ENCODE measurements at places on chromosomes 5 and 9.

GRCh38 chr5:4639946-4640345, 500.2 kb upstream of the ADAMTS16 start:
- DNase-seq, result no peak

DNA sequence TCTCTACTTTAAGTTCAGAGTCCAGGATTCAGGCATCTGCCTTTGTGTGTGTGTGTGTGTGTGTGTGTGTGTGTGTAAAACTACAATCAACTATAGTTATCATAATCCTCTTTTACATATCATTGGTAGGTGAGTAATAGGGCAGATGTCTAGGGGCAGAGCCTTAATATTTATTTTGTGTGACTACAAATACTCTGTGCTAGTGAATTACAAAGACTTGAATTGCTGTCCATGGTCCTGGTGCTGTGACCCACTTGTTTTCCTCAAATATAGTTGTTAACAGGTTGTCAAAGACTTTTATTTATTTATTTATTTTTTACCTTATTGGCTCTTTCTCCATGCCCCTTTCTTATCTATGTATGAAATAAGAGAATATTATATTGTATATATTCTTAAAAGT, 196.8 kb downstream of the ANXA1 start:
- peak; percentile 4 for DNase-seq

- DNase-seq, result no peak
Measured at GRCh38 chr9:127991017-127991756, 10.4 kb upstream of the EEIG1 start.

GRCh38 chr5:174991847-174992246, 267.5 kb downstream of the MSX2 start:
- no peak for DNase-seq

DNA sequence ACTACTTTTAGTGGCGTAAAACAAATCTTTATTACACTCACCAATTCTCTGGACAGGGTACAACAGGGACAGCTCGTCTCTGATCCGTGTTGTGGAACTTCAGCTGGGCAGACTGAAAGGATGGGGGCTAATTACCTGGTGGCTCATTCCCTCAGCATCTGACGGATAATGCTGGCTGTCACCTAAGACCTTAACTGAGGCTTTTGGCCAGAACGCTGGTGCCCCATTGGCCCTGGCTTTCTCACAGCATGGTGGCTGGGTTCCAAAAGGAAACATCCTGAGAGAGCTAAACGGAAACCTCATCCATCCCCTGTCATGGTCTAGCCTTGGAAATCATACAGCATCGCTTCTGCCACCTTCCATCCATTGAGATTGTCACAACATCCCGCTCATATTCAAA, 62.9 kb downstream of the RAI14 start:
- DNase-seq, result no peak

DNA sequence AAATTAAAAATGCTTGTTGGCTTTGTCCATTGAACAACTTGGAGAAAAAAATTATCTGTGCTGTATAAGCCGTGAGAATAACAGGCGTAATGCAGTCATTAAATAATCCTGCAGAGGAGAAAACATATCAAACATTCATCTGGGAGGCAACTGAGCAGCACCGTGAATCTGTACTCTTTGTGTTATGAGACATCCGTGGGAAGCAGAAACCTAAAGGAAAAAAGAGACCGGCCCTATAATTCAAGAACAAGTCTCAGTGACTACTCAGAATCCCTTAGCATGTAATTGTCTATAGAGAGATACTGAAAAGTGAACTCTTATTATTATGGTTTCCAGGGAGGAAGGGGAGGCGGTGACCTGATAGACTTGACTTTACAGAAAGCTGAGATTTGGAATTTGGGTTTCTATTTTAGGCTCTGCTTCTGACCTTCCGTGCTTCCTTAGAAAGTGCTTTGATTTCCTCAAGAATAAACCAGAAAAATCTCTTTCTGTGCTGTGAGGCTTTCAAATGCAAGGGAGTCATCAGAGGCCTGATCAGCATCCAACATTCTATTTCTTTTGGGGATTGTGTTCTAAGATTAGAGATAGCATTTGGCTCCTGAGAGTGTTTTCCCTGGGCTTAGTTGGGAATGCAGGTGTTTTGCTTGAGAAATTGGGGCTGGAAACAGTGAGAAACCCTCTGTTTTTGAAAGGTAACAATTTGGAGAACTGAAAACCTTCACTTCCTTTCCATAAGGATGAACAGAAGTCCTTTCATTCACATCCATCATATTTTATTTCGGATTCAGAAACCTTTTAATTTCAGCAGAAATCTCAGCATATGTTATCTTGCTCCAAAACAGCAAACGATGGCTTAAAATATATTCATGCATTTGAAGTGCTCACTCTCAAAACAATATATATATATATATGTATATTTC, 296.7 kb downstream of the CSNK1G3 start:
- DNase-seq, result no peak

DNA sequence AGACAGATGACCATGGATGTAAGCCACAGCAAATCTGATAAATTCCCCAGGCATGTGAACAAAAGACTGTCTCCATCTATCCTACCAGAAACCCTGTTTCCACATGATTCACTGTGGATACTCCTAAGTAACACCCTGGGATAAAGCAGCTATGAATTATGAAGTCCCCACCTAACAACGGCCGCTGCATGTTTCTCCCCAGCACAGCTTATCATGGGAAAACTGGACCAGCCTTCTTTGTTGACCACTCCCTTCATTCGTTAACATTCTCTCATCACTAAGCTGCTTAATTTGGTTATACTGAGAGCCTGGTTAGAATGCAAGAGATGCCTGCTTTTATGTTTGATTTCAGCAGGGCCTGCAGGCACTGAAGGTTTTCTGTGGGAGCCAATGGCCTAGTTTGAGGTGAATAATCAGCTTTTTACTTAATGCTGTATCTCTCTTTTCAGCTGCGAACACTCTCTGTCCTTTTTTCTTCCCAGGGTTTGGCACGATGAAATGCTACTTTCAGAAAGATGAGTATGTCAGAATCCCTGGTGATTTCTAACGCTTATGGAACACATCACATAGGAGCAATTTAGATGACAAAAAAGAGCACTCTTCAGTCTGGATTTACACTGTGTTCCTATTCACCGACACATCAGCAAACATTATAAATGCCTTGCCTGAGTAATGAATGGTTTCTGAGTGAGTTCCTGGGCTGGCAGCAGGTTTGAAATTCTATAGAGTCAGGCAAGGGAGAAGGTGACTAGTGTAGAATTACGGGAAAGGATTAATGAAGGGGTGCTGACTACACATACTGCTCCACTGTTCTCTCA, 318.4 kb upstream of the ZNF608 start:
- peak; percentile 72 for DNase-seq

DNA sequence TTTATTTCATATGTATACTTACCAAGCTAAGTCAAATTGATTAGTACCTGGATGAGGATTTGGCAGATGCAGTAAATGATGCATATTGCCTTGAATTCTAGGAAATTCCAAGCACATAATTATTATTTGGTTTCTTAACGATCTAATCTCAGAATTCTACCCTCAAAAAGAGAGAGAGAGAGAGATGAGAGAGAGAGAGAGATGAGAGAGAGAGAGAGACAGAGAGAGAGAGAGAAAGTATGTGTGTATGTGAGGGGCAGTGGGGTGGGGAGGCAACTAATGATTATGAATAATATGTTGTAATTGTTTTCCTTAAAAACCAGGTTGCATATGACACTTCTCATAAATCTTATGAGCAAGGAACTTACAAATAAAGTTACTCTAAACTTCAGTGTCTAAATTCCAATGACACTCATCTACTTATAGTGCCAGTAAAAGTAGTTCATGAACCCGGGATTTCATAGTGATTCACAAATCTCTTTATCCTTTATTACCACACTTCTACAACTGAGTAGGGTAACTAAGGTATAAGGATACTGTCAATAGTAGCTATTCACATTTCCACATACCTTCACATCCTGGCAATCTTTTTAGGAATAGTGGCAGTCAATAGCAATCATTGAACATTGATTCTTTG, 60.5 kb upstream of the EDIL3 start:
- DNase-seq, result peak; percentile 15

DNA sequence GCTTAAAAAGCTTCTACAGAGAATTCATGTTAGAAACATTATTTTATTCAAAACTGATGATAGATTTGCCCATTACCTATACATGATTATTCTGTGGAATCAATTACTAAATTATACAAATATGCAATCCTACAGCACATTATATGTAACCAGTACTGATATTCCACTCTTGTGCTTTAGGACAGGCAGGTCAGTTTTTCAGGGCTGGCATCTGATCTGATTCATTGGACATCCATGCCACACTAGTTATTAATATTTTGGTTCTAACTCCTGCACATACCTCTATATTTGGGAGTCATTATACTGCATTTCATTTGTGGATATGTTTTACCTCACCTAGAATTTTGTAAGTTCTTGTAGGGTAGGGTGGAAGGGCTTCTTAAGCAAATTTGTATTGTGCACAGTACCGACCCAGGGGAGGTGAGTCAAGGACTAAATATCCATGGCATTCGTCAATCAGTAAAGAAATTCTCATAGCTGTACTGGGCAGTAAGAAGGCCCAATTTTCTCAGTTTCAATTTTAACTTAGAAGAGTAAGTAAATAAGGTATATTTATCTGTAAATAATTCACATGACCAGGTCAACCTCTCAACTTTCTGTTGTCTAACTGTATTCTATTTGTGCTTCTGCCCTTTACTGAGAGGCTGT, 33.5 kb downstream of the ELOVL7 start:
- DNase-seq, result peak; percentile 13

DNA sequence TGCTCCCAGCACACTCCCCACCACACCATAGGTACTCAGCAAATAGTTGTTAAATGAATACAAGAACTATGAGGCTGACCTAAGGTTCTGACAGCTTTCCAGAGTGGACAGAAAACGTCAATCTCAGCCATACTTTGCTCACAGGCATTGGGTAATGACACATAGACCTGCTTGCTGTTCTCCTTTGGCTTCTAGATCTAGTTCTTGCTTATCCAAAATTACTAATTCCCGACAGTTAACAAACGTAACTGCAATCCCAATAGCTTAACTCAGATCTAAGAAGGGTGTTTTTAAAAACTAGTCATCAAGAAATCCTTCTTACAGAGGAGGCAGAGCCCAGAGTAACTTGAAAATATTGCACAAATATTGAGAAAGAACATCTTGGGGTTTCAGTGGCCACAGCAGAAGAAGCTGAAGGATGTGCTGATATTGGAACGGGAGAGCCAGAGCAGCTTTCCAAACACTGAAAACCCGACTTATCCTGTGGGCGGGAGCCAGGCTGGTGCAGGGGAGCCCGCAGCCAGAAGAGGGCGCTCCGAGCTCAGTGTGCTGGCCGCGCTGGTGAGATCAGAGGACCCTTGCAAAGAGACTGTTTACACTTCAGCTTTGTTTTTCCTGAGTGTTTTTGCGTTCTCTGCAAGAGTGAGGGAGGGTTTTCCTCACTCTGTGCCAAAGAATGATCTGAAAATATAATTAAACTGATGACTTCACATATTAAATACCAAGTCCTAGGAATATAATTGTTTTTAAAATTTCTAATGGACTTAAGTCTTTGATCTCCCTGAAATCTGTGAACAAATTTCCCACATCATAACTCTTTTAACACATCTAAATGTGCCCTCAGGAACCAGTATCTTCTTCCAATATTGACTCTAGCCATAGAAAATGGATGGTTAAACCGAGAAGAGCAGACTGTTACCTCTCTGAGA, 30.3 kb downstream of the FGF1 start:
- peak; percentile 82 for DNase-seq

DNA sequence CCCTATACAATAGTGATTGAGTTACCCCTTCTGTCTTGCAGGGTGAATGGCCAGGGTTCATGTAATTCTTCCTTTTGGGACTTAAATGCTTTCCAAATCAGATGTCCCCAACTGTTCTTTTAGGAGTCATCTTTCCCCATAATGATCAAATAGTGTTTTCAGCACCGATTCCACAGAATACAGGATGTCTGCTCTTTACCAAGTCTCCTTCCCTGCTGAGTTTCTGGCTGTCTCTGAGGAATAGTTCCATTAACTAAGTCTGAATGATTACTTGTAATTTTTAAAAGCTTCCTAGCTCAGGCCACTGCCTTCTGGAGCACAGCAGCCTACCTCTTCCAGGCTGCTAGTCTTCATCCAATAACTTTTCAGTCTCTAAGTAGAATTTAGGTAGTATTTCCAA, 630.7 kb upstream of the ZNF608 start:
- DNase-seq, result no peak

- DNase-seq, result peak; percentile 95
Measured at GRCh38 chr5:74382987-74383593, 257.4 kb downstream of the ENC1 start.

- no peak for DNase-seq
Measured at GRCh38 chr9:74414325-74414724, 82.8 kb upstream of the RORB start.

GRCh38 chr5:168341178-168341577, 49.7 kb downstream of the WWC1 start:
- no peak for DNase-seq

- DNase-seq, result no peak
Measured at GRCh38 chr5:149550594-149551226, 529 bp downstream of the CSNK1A1 start.

GRCh38 chr5:171953860-171954701, 52.4 kb downstream of the FBXW11 start:
- DNase-seq, result peak; percentile 81

GRCh38 chr5:34686762-34687268, 30.7 kb downstream of the RAI14 start:
- DNase-seq, result peak; percentile 99

DNA sequence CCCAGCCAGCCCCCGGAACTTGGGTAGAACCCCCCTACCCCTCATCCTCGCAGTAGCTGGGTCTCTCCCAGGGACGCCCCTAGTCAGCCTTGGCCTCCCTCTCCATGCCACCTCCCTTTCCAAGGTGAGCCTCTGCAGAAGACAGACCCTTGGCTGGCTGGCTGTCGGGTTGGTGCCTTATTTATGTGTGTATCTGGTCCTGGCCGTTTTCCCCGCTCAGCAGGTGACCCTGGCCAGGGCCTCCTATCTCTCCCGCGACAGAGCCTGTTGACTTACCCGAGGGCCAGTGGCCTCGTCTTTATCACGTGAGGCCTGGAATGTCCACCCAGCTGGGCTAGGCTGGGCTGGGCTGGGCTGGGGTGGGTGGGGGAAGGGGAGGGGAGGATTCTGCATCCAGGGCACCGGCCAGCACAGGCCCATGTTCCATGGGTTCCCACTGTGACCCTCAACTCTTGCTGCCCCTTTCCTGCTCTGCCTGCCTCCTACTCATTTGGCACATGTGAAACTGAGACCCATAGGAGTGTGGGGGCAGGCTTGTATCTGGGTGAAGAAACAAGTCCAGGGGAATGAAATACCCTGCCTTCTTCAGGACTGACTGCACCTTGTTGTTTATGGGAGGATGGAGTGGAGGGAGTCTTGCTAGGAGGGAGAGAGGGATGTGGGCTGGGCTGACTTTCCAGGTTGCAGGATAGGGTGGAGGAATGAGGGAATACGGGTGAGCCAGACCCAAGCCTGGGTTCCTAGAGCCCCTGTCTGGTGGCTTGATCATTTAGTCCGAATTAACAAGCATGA, 3.1 kb downstream of the CXXC5 start:
- DNase-seq, result no peak

GRCh38 chr9:5563886-5564285, 53.6 kb downstream of the PDCD1LG2 start:
- DNase-seq, result peak; percentile 50

- no peak for DNase-seq
Measured at GRCh38 chr9:4563105-4563504, 72.8 kb downstream of the SLC1A1 start.
